Effector CD8-positive, alpha-beta T cell (primary cell): ENCODE measurements at places on chromosomes 7 and 10.

- no peak for DNase-seq
Measured at GRCh38 chr10:47079204-47079580, 168.0 kb downstream of the PTPN20 start.

GRCh38 chr10:101816376-101816775, 1.9 kb downstream of the OGA start:
- DNase-seq, result no peak

- DNase-seq, result no peak
Measured at GRCh38 chr7:19215412-19215811, 70.2 kb upstream of the FERD3L start.

GRCh38 chr7:53111031-53111430, 75.6 kb downstream of the POM121L12 start:
- DNase-seq, result no peak

- no peak for DNase-seq
Measured at GRCh38 chr10:32204606-32205005, 142.4 kb downstream of the EPC1 start.

DNA sequence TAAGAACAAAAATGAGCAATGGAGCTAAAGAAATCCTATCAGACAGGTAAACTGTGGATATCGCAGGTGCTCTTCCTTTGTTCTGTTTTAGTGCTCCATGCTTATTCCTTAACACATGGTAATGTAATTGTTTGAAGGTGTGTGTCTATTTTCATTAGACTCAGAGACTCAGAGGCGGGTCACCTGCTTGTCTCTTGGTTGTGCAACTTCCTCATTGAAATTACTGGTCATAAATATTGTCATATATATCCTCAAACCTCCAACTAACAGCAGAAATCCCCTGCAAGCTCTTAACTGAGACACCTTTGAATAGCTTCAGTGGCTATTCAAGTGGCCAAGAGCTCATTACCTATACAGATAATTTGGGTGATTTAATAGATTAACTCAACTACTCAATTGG, 177.2 kb downstream of the PTN start:
- no peak for DNase-seq

DNA sequence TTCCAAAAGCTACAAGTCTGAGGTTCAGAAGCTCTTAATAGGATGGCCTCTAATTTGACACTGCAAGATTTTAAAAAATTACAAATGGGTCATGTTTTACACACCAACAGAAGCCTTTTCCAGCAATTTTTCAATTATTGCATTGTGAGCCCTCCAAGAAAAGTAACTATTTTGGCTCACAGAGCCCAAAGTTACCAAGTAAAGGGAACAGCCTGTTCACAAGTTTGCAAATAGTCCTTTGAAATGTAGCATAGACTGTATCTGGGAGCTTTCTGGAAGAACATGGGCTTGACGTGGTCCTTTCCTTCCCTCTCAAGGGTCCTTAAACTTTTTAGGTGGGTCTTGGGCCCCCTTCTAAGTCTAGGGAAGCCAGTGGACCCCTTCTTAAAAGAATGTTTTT, 1.3 kb upstream of the GDF10 start:
- DNase-seq, result no peak

GRCh38 chr10:28463676-28464395, 69.1 kb upstream of the WAC start:
- no peak for DNase-seq

DNA sequence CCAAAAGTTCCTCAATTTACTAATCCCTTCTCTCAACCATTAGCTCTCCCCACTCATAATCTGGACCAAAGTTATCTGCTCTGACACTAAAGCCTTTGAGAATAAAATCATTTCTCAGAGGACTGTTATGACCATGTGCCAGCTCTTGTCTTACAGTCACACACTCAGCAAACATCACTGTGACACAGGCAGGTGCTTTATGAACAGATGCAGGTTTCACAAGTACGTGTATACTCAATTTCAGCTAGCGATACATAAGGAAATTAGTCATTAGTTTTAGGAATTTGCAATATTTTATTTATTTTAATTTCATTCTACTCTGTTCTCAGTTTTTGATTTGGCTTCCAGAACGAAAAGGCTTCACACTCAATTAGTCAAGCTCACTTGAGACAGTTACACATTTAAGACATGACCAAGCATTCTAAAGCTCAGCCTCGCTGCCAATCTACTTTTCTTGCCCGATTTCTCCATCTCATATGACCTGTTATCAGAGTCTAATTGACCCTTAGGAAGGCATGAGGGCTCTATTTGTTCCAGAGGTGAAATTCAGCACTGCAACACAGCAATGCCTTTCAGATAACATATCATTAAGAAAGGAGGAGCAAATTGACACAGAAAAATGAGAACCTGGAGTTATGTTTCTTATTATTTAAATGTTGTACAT, 76.8 kb downstream of the TFEC start:
- DNase-seq, result no peak

GRCh38 chr7:155349601-155350331, 52.1 kb downstream of the INSIG1 start:
- DNase-seq, result no peak

DNA sequence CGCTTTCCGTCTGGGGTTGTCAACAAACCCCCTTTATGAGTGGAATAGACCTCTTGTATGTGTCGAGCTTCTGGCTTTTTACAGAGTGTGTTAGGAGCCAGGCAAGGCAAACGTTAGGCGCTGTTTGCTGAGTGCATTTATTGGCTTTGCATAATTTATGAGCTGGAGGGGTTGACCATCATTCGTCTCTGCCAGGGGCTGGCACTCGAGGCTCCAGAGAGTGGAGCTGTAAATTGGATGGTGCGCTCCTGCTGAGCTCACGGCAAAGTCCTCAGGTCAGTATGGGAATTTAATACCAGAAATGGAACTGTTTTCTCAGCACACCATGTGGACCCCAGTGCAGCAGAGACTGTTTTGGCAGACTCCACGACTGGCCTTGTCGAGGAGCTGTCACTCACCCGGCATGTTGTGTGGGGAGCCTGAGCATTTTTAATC, 699.4 kb upstream of the GALNT17 start:
- DNase-seq, result no peak

DNA sequence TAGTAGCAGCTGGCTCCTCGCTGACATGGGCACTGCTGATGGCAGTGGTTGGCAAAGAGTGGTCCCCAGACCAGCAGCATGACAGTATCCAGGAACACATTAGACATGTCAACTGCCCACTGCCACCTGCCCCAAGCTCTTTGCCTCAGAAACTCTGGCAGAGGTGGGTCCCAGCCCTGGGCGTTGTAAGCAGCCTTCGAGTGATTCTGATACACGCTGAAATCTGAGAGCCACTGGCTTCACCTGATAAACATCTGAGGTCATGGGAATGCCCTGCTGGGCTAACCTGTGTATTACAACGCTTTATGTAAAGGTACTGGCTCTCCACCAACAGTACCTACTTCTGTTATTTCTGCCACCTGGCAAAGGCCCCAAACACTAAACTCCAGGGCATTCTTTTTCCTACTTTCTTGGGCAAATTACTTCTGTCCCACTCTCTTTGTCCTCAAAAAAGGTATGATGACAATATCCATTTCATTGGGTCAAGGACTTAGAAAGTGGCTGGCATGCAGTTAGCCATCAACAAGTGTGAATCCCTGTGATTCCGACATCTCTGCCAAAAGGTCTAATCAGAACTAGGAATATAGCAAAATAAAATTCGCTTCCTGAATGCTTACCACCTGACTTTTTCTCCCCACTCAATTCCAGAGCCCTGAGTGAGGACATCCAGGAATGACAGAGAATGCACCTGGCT, 9.2 kb downstream of the SGMS1 start:
- no peak for DNase-seq

GRCh38 chr10:20088061-20088701, 271.9 kb downstream of the PLXDC2 start:
- no peak for DNase-seq

- no peak for DNase-seq
Measured at GRCh38 chr7:20229646-20230500, 12.7 kb upstream of the MACC1 start.

GRCh38 chr7:114988755-114989375, 67.0 kb downstream of the MDFIC start:
- no peak for DNase-seq

GRCh38 chr10:89465196-89465595, 50.8 kb downstream of the IFIT5 start:
- no peak for DNase-seq

DNA sequence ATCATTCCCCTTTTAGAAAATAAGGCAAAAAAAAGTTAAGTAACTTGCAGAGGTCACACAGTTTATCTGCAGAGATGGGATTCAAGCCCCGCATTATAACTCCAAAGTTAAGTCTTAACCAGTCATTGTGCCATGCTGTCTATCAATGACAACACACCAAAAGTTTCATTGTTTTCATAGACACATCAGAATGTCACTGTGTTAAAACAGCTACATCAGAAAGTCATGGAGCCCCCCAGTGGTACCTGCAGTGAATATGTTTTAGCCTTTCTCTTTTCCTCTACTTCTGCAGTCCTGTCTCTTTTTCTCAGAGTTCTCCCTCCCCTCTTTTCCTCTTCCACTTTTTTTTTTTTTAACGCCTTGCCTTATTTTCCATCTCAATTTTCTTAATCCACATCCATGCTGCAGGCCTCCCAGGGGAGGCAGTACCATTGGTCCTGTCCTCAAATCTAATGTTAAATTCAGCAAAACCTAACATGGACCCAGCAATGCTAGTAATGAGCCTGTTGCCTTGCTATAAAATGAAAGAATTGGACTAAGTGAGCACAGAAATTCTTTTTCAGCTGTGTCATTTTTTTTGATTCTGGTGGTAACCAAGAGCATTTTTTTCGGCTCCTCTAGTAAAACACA, 3.8 kb upstream of the NRCAM start:
- no peak for DNase-seq

DNA sequence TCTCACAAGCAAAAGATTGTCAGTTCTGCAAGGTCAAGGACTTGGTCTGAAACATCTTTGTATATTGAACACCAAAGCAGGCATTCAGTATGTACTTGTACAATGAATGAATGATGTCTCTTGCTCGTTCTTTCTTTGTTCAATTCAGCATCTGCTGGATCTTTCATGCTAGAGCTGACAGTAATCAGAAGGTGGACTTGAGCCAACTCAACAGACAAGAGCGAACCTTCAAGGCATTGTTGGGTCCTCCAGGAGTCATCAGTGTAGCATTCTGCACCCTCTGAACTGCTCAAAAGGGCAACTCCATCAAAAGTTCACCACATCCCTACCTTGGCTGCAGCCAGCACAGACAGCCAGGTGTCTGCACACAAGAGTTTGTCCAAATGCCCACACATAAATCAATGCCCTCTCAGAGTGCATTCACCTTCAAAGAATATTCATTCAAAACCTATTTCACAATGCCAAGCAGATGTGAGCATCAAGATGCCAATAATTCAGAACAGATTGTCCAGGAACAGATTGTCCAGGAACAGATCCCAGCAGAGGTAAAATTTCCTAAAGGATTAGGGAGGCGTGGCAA, 386.7 kb downstream of the CALN1 start:
- DNase-seq, result no peak

DNA sequence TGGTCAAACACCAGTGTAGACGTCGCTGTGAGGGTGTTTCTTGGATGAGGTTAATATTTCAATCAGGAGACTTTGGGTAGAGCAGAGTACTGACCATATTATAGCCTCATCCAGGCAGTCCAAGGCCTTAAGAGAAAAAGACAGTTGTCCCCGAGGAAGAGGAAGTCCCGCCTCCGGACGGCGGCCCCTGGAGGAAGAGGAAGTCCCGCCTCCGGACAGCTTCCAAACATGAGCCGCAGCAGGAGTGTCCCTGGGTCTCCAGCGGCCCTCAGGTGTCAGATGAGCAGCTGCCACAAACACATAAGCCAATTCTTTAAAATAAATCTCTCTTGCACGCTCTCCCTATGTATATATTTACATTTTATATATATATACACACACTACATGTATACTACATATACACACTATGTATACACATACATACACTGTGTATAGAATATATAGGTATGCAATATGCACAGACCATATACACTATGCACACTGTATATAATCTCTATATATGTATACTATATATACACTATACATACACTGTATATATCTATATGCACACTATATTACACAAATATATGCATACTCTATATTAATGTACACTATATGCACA, 37.5 kb downstream of the PWWP2B start:
- no peak for DNase-seq

DNA sequence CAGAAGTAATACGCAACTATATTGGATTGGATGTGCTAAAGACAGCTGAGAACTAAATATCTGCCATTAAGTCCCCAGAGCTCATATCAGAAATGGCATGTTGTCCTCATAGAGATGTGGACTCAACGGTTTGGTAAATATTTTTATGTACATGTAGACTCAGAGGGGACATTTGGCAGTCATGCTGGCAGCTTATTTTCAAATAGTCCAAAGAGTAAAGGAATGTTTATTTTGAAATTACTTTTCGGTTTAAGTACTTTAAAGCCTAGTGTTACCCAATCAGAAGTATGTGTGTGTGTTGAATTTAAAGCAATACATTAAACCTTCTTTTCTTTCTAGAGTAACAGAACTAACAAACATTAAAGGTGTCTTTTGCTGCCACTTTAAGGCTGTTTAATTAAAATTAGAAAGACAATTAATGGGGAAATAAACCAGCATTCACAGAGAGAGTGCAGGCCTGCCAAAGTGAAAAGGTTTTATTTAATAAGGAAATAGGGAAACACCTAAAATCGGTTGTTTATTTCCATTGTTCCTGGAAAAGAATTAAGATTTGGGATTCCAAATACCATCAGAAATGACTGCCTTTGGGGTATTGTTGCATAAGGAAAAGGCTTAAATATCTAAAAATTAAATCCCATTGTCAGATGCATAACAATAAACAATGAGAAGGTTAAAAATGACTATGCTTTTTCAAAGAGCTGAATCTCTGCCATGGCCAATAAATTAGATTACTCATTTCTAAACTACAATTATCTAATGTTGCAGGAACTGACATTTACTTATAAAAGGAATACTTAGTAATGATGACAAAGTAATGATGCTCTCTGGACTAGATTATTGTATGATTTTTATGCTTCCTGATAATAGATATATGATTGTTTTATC, 113.4 kb upstream of the AHR start:
- no peak for DNase-seq

- no peak for DNase-seq
Measured at GRCh38 chr10:70742537-70743429, 42.4 kb downstream of the TBATA start.

GRCh38 chr10:44205067-44205466, 179.8 kb downstream of the CXCL12 start:
- no peak for DNase-seq

DNA sequence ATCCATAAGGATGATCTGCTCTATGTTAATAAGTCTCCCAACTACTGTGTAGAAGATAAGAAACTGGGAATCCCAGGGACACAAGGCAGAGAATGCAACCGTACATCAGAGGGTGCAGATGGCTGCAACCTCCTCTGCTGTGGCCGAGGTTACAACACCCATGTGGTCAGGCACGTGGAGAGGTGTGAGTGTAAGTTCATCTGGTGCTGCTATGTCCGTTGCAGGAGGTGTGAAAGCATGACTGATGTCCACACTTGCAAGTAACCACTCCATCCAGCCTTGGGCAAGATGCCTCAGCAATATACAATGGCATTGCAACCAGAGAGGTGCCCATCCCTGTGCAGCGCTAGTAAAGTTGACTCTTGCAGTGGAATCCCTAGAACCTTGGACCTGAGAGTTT, 10.3 kb downstream of the WNT16 start:
- DNase-seq, result no peak
